ENCODE measurements at places on chromosomes 4 and X.

GRCh38 chr4:155676430-155676825 lies 9.8 kb downstream of the GUCY1A1 start:
- no peak for DNase-seq

DNA sequence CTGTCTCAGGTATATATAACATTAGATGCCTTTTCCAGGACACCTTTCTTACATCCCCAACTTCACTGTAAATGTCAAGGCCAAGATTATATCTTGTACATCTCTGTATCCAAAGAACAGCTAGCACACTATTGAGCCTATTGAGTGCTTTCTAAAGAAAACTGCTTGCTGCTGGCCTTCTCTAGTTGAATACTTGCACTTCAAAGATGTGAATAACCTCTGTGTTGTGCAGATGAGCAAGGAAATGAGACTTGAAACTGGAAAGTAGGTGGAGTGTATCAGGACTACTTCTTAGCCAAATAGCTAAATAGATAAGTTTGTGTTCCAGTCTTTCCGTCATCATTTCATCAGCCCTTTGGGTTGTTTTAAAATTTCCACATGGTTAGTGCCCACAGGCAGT lies 704.4 kb upstream of the AMOT start:
- no peak for DNase-seq

GRCh38 chr4:109206620-109207019 lies 95.8 kb downstream of the COL25A1 start:
- DNase-seq, result no peak

- DNase-seq, result no peak
Measured at GRCh38 chrX:22406201-22406737, 133.6 kb downstream of the CBLL2 start.

DNA sequence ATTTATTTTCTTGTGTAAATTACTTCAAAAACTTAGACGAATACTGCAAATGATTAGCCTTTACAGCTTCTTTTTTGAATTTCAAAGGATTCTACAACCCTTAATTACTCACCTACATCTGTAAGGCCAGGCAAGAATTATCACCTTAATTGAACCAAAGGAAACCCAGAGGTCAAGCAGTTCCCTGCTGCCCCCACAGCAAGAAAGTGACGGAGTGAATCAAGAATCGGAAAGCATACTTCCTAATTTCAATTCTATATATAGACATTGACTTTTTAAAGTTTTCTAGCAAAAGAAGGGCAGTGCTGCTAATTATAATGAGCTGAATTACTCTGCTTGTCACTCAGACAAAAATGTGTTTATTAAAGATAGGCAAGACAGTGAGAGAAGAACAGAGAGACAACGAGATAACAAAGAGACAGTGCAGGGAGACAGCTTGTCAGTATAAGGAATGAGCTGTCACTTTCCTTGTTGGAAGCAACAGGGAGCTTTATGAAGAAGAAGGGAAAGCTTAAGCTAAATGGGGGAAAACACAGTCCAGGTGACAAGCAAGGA lies 47.5 kb upstream of the SPANXN4 start:
- no peak for DNase-seq

DNA sequence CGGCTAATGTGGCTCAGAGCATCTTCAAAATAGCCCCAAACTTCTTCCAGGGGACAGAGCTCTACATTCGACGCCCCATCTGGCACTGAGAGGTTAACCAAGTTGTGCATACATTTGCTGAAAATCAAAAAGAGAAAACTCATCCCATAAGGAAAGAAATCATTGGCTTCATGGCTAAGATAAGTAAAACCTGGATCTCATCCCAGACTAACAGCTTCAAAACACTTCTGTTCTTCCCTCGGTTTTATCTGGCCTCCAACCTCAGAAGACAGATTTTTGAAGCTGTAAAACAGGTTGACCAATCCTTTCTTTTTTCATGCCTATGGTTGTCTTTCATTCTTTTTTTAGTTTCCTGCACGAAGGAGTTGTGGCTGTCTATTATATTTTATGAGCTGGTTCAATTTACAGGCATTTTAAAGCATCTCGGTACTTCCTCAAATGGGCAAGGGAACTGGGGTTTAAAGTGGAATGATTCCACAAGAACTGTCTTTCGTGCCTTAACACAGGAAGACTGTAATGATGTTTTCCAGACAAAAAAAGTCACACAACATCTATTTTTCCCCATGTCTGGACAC lies 107.6 kb downstream of the DLG3 start:
- no peak for DNase-seq

- no peak for DNase-seq
Measured at GRCh38 chrX:20393944-20394343, 127.2 kb upstream of the RPS6KA3 start.

DNA sequence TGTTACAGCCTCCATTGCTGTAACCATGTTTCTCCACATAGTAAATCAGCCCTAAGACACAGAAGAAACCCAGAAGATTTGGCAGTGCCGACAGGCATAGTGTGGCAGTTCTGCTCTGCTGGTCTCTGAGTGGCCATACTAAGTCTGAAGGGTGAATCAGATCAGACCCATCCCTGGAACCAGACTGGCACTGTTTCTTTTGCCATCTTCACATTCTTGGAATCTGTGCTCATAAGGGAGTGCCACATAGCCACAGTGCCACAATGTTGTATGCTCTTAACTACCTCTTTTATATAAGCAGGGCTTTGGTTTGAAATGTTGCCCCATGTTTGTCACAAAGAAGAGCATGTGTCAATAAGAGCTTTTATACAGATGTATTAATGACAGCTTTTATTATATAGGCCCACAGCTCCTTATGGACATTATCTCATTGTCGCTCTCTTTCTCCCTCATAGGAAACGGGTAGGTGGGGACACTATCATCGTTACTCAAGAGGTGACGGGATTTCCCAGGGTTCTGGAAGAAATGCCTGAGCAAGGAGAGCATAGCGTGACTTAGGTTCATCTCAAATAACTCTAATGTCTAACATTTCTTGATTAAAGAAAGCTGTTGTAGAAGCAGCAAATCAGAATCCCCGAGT lies 128.2 kb downstream of the CBR4 start:
- DNase-seq, result no peak

GRCh38 chr4:107419052-107419451 lies 301.0 kb downstream of the PAPSS1 start:
- no peak for DNase-seq

- DNase-seq, result no peak
Measured at GRCh38 chr4:167111622-167112021, 122.7 kb downstream of the SPOCK3 start.
